ENCODE measurements at places on chromosomes 12 and 14.

- no peak for DNase-seq
Observed at GRCh38 chr12:32558903-32559302, 120.2 kb upstream of the DNM1L start.

DNA sequence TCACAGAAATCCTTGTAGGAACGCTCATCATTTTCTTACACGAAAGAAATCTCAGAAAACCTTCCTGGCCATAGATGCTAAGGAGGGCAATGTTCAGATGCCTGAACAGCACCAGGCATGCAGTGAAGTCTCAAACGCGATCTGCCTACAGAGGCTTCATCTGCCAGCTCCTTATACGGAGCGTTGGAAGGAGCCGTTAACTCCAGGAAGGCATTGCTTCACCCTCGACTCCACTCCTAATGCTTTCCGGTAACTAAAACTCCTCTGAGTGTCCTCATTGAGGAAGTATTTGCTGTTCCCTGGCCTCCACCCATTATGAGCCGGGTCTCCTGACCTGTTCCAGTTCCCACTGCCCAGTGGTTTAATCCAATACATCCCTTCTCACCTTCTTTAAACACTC is 502.7 kb downstream of the BCL11B start:
- DNase-seq: no peak

DNA sequence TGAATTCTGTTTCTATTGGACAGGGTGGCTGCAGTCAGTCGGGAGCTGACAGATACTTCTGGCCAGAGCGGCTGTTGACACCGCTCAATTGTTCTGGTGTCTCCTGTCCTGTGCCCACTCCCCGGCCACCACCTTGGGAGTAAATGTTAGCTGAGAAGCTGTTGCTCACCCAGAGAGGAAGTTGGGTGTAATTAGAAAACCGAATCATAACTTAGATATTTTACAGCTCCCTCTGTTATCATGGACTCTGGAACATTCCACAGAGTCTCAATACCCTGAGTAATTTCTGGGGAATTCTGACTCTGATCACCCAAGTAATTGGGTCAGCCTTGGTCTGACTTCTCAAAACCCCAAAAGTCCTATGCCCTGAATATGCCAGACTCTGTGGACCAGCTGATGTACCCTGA is 58.3 kb upstream of the RFLNA start:
- DNase-seq: no peak

DNA sequence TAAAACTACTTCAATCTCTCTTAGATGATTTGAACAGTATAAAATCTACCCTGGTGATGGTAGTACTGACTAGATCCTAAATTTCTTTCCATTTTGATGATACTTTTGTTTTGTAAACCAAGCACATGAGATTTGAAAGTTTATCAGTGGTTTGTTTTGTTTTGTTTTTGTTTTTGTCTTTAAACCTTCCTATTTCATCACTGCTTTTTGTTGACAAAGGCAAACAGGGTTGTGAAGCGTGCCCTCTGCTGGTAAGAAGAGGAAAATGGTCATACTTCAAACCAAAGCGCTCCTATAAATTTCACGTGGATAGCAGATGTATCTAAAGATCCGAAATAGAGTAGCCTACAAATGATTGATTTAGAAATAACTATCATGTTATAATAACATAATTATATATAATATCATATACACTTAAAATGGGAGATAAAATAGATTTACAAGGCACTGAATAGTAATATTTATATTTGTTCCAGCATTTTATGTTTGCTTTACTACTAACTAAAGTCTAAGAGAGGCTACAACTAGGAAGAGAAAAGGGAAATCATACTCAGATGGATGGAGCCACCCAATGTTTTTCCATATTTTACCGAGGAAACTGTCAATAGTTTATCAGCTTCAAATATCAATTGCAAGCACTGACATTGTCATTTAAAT is 254.0 kb upstream of the USP15 start:
- peak; percentile 15 for DNase-seq

DNA sequence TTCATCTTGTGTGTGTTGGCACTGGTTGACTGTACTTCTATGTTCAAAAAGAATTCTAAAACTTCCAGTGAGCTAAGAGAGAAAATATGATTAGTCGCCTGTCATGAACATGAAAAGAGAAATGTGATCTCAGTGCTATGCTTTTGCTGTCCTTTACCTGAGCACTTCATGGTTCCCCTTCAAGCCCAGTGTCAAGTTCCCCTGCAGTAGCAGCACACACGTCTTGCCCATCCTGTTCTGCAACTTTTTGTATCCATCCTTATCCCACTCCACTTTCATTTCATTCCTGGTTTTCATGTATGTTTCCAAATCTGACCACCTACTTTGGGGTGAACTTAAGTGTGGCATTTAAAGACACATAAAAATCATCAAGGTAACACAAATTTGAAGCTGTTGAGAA is 848.0 kb upstream of the USP15 start:
- no peak for DNase-seq

DNA sequence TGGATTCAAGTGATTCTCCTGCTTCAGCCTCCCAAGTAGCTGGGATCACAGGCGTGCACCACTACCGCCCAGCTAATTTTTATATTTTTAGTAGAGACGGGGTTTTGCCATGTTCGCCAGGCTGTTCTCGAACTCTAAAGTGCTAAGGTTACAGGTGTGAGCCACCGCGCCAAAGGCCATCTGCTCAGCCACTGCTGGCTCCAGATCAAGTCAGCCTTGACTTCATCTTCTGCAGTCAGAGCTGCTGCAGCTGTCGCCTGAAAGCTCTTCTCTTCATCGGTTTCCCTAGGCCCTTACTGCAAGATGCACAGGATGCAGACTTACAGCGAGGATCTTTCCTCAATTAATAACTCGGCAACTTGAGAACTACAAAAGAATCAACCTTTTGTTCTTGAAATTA is 66.8 kb downstream of the CLIP1 start:
- no peak for DNase-seq

DNA sequence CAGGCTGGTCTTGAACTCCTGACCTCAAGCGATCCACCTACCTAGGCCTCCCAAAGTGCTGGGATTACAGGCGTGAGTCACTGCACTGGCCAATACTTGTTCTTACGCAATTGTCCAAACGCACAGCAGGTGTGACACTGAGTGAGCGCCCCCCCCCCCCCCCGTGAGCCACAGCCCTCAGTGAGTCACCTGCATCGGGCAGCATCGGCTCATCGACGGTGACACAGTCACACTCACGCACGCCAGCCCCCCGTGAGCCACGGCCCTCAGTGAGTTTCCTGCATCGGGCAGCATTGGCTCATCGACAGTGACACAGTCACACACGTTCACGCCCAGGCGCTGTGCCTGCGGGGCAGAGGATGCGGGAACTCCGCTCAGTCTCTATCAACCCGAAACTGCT is 42.5 kb downstream of the GALNT9 start:
- DNase-seq: no peak

GRCh38 chr12:122125452-122126341 is 47.1 kb downstream of the MLXIP start:
- no peak for DNase-seq

DNA sequence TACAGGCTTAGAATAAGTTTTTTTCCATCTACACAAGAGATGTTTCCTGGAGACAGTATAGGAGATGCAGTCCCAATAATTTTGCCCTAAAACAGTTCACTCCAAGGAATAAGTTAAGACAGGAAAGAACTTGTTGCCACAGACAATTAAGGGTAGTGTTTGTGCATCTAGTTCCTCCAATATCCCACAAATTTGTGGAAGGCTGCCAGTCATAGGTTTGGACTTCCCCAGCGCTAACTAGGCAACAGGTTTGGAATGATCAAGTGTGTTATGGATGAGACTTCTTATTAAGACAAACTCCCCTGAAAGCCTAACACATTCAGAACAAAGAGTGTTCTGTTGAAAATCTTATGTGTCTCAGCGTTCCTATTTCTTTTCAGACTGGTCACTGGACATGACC is 611.0 kb downstream of the CCER1 start:
- no peak for DNase-seq

DNA sequence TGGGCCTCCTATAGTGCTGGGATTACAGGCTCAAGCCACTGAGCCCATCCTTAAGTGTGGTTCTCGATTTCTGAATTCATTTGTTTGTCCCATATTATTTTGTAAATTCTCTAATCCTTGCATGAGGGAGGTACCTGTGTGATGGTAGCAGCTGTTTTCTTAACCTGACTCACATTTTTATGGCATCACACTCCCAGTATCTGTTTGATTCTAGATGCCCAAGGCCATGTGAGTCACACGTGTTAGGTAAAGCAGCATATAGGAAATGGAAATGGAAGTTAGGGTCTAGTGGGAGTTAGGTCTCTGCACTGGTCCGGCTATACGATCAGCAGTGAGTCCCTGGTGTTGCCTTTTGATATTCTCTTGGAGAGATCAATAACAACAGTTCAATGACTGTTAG is 198.1 kb downstream of the ERC1 start:
- DNase-seq: no peak

DNA sequence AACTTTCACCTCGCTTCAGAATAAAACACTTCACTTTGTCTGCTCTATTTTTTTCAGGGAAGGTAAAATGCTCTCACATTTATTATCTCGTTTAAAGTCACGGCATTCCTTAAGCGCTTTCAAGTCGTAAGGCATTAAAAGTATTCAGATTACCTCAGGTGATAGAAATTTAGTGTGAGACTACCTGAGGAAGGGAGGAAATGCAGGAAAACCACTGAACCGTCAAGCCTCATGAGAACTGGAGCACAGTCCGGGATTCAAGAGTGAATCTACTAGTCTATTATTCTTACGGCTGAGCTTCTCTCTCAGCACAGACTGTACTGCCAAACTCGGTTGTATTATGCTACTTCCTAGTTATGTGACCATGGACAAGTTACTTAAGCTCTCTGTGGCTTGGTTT is 8.3 kb upstream of the PPFIBP1 start:
- DNase-seq: peak; percentile 47

GRCh38 chr12:54294152-54294952 is 6.5 kb downstream of the NFE2 start:
- no peak for DNase-seq

DNA sequence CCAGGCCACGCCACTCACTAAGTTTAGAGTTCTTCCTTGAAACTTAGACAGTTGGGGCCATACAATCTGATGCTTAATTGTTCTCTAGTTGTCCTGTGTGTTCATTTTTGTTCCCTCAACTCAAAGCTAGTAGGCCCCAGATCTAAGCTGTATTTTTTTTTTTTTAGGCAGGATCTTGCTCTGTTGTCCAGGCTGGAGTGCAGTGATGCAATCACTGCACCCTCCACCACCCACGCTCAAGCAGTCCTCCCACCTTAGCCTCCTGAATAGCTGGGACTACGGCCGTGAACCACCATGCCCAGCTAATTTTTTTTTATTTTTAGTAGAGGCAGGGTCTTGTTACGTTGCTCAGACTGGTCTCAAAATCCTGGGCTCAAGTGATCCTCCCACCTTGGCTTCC is 7.5 kb downstream of the TNFRSF1A start:
- DNase-seq: no peak

GRCh38 chr14:104556256-104557021 is 23.1 kb upstream of the C14orf180 start:
- no peak for DNase-seq

DNA sequence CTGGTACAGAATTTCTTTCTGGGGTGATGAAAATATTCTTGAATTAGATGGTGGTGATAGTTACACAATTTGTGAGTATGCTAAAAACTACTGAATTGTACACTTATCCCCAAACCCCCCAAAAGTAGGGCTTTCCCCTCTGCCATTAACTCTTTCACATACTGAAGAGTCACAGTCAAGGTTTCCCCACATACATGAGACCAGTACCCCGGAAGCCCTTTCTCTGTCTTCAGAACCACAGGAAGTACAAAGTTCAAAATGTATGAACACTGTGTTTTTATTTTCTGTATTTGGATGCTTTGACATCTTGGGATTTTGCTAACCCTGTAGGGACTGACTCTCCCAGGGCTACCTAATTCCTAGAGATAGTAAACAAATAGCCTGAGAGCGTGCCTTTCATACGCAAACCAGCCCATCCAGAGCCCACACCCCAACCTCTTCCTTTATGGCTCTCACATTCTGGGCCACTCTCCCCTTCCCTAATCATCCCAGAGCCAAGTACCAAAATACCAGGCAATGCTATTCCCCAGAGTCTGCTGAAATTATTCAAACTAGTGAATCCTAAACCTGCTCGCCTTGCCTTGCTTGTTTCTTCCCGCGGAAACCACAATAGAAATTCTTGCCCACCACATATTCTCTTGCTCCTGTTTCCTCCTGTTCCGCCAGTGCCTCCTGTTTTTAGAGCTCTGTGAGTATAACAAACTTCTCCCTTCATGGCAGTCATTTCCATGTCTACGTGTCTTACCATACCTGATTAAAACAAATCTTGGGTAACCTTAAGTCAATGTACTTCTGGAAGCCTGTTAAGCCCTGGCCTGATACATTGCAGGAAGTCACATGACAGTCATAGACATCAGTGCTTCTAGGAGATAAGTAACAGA is 524.8 kb downstream of the FUT8 start:
- DNase-seq: no peak

DNA sequence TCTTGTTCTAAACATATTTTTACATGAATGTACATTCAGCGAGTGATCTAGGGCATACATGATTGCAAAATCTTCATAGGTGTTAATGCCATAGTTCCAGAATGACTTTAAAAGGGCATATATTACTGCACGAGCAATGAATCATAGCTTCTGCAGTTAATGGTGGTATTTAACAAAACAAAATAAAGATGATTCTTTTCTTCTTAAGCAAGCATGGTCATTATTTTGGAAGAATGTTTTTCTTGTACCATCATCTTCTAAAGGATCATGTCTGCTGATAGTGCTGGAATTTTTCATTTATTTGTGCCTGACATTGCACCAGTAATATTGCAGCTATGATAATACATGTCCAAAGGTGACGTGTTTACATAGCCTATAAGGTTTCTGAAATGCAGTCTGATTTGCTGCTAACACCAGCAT is 388.6 kb downstream of the CCDC91 start:
- DNase-seq: no peak

GRCh38 chr12:48969833-48970701 is 1.5 kb downstream of the WNT10B start:
- DNase-seq: no peak

- no peak for DNase-seq
Observed at GRCh38 chr14:105525861-105526775, at the start of gene TMEM121. Gene TMEM121 (plus strand): TSS chr14:105526583. CDS start chr14:105528835, 2,252 bp downstream.

- peak; percentile 10 for DNase-seq
Observed at GRCh38 chr14:30521899-30522736, 36.8 kb upstream of the G2E3 start.

DNA sequence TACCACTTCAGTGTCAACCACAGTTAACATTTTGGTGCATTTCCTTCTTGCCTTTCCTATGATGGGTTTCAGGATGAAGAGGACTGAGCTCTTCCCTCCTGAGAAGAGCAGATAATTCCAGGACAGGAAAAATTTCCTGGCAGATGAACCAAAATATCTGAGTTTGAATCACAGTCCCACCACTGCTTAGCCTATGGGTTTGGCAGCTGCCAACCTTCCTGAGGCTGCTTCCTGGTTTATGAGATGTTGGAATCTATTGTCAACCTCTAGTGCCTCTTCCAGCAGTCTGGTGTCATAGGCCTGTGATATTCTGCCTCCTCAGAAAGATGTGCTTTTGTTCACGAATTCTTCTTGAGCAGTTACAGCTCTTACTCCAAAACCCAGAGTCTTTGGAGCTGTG is 197.4 kb upstream of the FRMD6 start:
- DNase-seq: no peak

Data from right renal cortex interstitium (tissue), 3 donors.